ENCODE measurements at places on chromosomes 1 and 21.

DNA sequence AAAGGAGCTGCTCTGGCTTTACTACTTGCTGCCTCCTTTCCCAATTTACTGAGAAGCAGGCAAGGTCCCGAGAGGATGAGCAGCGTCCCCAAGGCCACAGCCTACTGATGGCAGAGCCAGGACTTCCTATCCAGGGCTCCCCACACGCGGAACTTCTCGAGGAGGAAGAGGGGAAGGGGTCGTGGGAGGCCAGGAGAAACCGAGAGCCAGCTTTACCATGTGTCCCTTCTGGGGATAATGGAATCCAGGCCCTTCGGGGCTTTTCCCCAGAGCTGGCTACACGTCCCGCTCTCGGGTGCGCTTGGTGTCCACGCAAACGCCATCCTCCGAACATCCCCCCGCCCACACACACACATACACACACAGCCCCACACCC lies 4.3 kb upstream of the CCN1 start:
- no peak for DNase-seq

GRCh38 chr1:26126321-26127084 lies 14.9 kb downstream of the PDIK1L start:
- DNase-seq = no peak

GRCh38 chr1:16491056-16491675 lies 22.9 kb downstream of the RNU1-1 start:
- no peak for DNase-seq

- no peak for DNase-seq
These were observed 356.0 kb downstream of the KCNH1 start for GRCh38 chr1:210777914-210778313.

GRCh38 chr1:114585231-114585630 lies 3.8 kb upstream of the BCAS2 start:
- no peak for DNase-seq

GRCh38 chr1:117929343-117930172 lies at the start of the genes GDAP2 and WDR3:
Gene GDAP2, minus strand, starts transcription at chr1:117929621. Its CDS starts 9,264 bp downstream, at chr1:117920357.
Gene WDR3, plus strand, starts transcription at chr1:117929739. Its CDS starts 3,581 bp downstream, at chr1:117933320.
- peak; percentile 86 for DNase-seq

- no peak for DNase-seq
These were observed 752 bp downstream of the RGS18 start for GRCh38 chr1:192159014-192159413.

GRCh38 chr21:34180407-34180806 lies 107.0 kb downstream of the MRPS6 start:
- no peak for DNase-seq

- peak; percentile 44 for DNase-seq
These were observed 33.9 kb downstream of the SPSB1 start for GRCh38 chr1:9326596-9326995.

- DNase-seq = no peak
These were observed 39.9 kb downstream of the INKA2 start for GRCh38 chr1:111699268-111699667.

- DNase-seq = no peak
These were observed 115.1 kb upstream of the JUN start for GRCh38 chr1:58898739-58899586.

- DNase-seq = no peak
These were observed 97.5 kb downstream of the SMYD2 start for GRCh38 chr1:214378492-214378891.

- no peak for DNase-seq
These were observed 9.2 kb downstream of the VANGL1 start for GRCh38 chr1:115650961-115651360.

DNA sequence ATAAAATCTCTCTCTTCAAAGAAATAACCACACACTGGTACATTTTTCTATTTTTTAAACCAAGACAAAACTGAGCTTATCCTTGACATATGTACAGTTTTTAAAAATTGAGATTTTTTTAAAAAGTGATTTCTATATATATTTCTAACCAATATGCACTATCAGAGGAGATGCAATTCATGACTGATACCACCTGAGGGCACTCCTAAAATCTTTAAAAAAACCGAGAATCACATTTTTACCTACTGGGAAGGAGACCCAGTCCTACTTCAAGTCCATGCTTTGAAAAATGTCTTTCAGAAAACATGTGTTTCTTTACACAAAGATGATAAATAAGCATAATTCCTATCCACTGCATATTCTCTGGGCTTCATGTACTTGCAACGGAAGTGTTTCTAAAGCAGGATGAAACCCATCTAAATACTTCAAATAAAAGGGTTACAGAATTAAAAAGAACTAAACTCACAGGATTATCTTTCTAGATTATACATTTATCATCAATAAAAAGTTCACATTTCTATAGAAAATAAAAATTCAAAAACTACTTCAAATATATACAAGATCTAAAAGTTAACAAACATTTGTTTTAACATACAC lies 98.6 kb downstream of the ENAH start:
- no peak for DNase-seq

GRCh38 chr1:183989078-183989577 lies 48.4 kb downstream of the COLGALT2 start:
- no peak for DNase-seq

GRCh38 chr21:15018382-15018781 lies 46.4 kb downstream of the NRIP1 start:
- no peak for DNase-seq

GRCh38 chr1:33255347-33256220 lies 708 bp upstream of the ZNF362 start:
- DNase-seq = peak; percentile 21

DNA sequence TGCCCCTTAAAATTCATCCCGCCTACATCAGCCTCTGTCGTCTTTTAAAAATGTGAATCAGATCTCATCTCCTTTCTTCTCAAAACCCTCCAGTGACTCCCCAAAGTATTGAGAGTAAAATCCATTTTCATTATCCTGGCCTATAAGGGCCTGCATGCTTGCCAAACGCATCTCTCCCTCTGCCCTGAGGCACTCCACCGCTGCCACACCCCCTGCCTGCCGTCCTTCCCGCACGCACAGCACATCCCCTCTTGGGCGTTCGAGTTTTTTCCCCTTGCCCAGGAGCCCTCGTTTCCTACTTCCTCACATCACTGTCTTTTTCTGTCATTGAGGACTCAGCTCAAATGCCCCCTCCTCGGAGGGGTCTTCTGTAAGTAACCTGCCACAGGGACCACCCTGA lies 53.3 kb upstream of the MTR start:
- DNase-seq = no peak

DNA sequence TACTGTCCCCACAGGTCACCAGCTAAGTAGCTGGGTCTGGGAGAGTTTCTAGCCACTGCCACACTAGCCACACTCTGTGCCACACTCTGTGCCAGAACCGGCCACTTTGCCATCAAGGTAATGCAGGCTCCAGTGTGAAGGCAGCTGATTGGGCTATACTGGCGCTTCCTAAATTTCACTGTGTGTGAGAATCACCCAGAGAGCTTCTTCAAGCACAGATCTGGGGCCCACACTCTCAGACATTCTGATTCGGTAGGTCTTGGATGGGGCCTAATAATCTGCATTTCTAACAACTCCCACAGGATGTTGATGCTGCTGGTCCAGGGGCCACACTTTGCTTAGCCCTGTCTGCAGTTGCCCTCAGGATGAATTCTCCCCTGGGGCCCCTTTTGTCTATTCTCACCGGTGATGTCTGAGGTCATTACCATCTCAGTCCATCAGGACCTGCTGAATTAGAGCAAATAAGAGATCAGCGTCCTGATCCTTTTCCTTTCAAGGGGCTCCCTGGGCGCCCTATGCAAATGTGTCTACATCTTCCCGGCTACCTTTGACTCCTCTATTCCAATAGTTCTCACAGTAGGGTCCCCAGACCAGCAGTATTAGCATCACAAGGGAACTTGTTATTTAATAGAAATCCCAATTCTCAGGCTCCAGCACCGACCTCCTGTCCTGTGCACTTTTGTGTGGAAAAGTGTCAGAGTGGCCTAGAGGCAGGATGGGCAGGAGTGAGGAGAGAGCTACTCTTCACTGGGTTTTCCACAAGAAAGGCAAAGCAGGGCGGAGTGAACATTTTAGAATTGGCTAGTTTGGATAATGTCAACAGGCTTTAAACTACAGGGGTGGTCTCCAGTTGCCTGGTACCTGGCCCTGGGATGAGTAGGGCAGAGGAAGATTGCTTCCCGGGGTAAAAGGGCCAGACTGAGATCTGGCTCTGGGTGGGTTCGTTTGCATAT lies 24.7 kb upstream of the LRRN2 start:
- no peak for DNase-seq

- no peak for DNase-seq
These were observed 4.3 kb upstream of the MTFR1L start for GRCh38 chr1:25815208-25816111.

DNA sequence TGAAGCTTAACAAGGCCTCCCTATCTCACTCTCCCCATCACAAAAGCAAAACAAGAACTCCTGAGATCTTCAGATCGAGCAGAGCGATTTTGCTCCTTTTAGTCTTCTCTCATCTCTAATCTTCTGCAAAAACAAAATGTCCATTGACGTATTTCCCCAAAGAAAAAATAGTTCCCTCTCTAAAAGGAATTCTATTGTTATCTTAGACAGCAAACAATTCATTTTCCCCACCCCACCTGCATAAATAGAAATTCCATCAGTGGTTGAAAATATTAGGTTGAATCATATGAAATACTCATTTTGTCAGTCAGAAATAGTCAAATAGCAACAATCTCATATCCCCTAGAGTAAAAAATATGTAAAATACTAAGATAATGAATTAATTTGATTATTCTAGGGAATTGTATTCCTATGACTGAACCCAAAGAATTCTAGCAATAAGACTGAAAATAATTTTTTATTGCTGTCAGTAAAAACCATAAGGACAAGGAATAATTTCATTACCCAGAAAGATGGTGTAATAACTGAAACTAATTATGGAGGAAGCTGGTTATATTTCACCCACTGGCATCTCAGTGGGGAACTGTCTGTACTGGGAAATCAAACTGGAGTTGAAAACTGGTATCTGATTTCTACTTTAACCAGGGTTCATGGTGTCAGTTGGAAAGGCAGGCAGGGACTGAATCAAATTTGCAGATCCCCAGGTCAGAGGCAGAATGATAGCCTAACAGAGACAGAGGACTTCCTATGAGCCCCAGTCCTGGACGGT lies 51.3 kb downstream of the RHOU start:
- no peak for DNase-seq

GRCh38 chr1:164895026-164895912 lies 336.3 kb downstream of the PBX1 start:
- no peak for DNase-seq

- DNase-seq = no peak
These were observed 135.3 kb upstream of the IRF2BP2 start for GRCh38 chr1:234745276-234745675.

DNA sequence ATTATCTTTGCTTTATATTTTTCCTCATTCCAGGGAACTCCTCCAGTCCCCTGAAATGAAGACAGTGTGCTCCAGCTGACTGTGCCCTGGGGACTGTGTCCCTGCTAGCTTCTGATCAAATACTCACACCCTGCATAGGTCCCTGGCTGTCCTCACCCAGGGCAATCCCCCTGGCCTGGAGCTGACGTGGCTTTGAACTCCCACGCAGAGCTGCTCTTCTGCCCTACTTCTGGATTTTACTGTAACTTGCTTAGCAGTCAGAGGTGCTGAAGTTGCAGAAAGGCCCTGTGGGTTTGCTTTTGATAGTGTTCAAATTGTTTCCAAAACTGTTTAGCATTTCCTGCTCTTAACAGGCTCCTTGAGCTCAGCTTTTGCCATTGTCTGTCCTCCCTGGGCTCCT lies 186.5 kb downstream of the FASLG start:
- DNase-seq = no peak

DNA sequence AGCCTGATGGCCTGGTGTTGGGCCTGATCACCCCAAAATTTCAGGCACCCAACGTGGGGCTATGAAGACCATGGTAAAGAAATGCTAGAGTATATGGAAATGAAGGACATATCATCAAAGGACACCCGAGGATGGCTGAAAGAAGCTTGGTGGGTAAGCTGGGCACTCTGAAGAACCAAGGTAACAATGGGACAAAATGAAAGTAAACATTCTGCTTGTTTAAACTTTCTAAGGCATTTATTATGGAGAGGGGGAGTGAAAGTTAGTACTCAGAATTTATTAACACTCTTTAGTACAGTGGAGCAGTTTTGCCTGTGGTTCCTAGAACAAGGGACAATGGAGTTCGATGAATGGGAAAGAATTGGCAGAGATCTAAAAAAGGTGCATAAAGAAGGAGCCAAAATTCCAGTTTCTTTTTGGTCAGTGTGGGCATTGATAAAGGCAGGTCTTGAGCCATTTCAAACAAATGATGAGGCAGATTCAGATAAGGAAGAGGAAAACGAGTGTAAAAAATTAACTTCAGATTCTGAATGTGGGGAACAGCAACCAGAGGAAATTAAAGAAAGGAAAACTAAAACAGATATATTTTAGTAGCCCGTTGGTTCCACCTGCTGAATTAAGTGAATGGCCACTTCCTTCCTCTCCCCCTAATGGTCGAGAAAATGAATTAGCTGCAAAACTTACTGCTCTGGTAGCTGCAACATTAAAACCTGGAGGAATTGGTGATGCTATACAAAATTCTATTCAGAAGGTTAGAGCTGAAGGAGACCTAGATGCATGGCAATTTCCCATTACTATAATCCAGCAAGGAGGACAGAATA lies 8.4 kb upstream of the PM20D1 start:
- no peak for DNase-seq

DNA sequence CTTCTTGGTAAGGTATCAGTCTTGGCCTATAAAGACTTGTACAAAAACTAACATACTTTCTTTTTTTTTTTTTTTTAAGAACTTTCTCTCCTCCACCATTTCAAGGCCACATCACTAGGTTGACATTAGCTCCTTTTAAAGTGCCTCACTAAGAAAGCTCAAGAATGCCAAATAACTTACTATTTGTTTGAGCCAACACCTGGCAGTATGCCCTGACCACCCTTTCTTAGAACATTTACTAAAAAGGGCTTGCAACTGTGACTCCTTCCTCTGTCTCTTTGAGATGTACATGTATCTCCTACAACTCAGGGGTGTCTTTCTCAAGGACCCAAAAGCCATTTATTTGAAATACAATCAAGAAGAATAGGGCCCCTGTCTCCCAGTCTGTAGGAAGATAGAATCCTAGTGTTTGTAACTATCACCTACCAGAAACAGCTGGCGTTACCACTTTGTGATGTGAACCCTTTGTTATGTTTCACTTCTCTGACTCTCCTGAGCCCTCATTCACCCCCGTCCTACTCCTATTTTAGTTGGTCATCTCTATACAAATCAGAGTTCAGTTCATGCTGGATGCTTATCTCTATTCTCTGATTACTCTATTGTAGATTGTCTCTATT lies 12.2 kb upstream of the SAMD13 start:
- DNase-seq = no peak

GRCh38 chr1:186812570-186812969 lies 16.2 kb upstream of the PLA2G4A start:
- DNase-seq = no peak

DNA sequence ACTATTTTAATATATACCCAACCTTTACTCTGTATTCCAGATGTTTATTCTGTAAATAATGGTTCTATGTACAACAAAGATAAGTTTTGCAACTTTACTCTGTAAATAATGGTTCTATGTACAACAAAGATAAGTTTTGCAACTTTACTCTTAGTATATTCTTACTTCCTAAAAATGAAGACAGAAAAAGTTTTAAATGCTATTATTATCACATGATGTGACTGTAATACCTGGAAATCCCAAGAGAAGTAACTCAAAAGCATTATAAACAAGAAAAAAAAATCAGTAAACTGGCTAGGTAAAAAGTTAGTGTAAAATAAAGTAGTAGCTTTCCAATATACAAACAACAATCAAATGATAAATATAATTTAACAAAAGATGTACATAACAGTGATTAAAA lies 18.5 kb upstream of the EXO1 start:
- DNase-seq = no peak

All from GM04503 (cell line).